SJSA1 (cell line): ENCODE measurements at places on chromosomes 2 and 18.

GRCh38 chr18:36099311-36099710 lies 29.8 kb downstream of the SLC39A6 start:
- DNase-seq: no peak

DNA sequence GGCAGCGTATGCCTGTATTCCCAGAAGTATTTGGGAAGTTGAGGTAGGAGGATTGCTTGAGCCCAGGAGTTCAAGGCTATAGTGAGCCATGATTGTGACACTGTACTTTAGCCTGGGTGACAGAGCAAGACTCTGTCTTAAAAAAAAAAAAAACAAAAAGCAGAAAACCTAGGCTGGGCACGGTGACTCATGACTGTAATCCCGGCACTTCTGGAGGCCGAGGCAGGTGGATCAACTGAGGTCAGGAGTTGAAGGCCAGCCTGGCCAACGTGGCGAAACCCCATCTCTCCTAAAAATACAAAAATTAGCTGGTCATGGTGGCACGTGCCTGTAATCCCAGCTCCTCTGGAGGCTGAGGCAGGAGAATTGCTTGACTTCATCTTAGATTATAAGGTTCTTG lies 46.4 kb downstream of the MTA3 start:
- no peak for DNase-seq

DNA sequence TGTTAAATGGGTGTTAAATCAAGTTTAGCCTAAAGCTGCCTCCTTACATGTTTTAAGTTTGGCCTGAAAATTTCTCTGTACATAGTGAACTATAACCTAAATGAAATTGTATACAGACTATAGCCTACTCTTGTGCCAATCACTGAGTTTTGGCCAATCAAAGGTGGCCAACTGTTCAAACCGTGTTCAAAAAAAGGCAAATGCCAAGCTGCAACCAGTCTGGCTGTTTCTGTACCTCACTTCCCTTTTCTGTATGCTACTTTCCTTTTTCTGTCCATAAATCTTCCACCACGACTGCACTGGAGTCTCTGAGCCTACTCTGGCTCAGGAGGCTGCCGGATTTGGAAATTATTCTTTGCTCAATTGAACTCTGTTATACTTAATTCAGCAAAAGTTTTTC lies 121.0 kb downstream of the SPOPL start:
- no peak for DNase-seq

GRCh38 chr2:53964257-53964952 lies 6.4 kb downstream of the PSME4 start:
- DNase-seq: no peak

- no peak for DNase-seq
Observed at GRCh38 chr2:10476723-10477442, 28.8 kb upstream of the ODC1 start.

DNA sequence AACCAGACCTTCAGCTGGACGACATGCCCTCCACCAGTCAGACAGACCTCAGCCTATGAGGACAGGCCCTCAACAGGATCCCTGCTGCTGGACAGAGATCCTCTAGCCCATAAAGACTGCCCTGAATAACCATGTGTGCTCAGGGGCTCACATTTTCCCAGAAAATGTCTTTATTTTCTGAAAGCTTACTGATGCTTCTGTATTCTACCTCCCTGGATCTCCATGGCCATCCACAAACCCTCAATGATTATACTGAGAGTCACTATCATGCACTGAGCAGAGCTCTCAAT lies 1.8 kb upstream of the PTPN18 start:
- no peak for DNase-seq
